Left lung (tissue), 14 donors: ENCODE measurements at places on chromosomes 1 and 21. TPM values are rescaled to one million over a fixed set of nuclear protein-coding genes. Genes with fewer than 3 reads are reported as not detected.
A peak's percentile ranks its signal among the peaks of the same experiment; 100 is the strongest.

GRCh38 chr1:234609691-234610042 lies 311 bp downstream of the IRF2BP2 start:
- peaks cover 17% of the 10 kb centered on the region for H3K36me3 ChIP-seq
- no peaks in the 10 kb centered on the region for H3K27me3 ChIP-seq
- H3K4me3 ChIP-seq, result no peak overlapping the region
- DNase-seq, result peak; percentile 85
- H3K27ac ChIP-seq, result peak overlapping the region; percentile 98

DNA sequence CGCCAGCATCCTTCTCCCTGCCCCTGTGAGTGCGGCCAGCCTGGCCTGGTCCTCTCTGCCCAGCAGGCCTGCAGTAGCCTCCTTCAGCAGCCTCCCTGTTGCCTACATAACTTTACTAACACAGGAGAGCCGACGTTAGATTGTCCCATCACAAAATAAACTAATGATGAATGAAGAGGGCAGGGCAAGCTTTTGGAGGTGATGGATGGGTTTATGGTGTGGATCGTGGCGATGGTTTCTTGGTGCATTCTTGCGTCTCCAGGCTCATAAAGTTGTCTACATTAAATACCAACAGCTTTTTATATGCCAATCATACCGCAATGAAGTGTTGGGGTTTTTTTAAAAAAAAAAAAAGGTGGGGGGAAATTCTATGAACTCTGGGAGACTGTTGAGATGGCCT lies 164.5 kb downstream of the PRDM16 start:
- no peak for DNase-seq
- peaks cover 66% of the 10 kb centered on the region for H3K27me3 ChIP-seq
- H3K27ac ChIP-seq, result no peak overlapping the region
- no peaks in the 10 kb centered on the region for H3K4me1 ChIP-seq

- DNase-seq, result no peak
- no peaks in the 10 kb centered on the region for H3K27me3 ChIP-seq
These were observed 35.5 kb upstream of the PTPRF start for GRCh38 chr1:43495204-43495603.

GRCh38 chr1:86862920-86863319 lies 51.0 kb downstream of the SELENOF start:
- H3K27ac ChIP-seq, result no peak overlapping the region
- H3K36me3 ChIP-seq, result no peaks in the 10 kb centered on the region
- peaks cover 5% of the 10 kb centered on the region for H3K4me1 ChIP-seq
- H3K27me3 ChIP-seq, result no peaks in the 10 kb centered on the region
- DNase-seq, result no peak
- no peak overlapping the region for H3K4me3 ChIP-seq

GRCh38 chr1:247408100-247408499 lies 7.9 kb upstream of the NLRP3 start:
- no peaks in the 10 kb centered on the region for H3K36me3 ChIP-seq
- no peaks in the 10 kb centered on the region for H3K27me3 ChIP-seq
- no peak overlapping the region for H3K4me3 ChIP-seq
- H3K27ac ChIP-seq, result no peak overlapping the region
- no peak for DNase-seq

DNA sequence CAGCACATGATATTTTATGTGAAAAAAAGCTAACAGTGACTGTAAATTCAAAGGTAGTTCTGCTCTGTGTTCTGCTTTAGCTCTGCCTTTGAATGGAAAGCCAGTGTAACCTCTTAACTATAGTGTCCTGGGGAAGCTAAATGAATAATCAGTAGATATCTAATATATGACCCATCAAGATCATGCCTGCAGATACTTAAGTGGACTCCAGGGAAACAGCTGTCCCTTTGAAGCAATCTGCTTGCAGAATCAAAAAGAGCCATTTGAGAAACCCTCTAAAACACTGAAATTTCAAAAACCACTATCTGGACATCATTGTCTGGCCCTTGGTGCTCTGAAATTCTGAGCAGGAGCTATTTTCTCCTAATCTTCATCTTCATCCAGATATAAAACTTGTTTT lies 104.2 kb upstream of the ADGRL4 start:
- no peaks in the 10 kb centered on the region for H3K4me1 ChIP-seq
- H3K27me3 ChIP-seq, result no peaks in the 10 kb centered on the region
- no peak for DNase-seq
- H3K36me3 ChIP-seq, result no peaks in the 10 kb centered on the region
- no peak overlapping the region for H3K4me3 ChIP-seq
- H3K27ac ChIP-seq, result no peak overlapping the region

- H3K4me3 ChIP-seq, result no peak overlapping the region
- no peak for DNase-seq
- H3K27ac ChIP-seq, result no peak overlapping the region
- H3K4me1 ChIP-seq, result peaks cover 6% of the 10 kb centered on the region
These were observed 10.2 kb downstream of the COQ8A start for GRCh38 chr1:226950316-226950715.

- H3K27me3 ChIP-seq, result no peaks in the 10 kb centered on the region
- no peak overlapping the region for H3K27ac ChIP-seq
- no peaks in the 10 kb centered on the region for H3K36me3 ChIP-seq
- H3K4me1 ChIP-seq, result peaks cover 4% of the 10 kb centered on the region
- no peak for DNase-seq
These were observed 10.2 kb downstream of the ATP1A2 start for GRCh38 chr1:160125746-160126145.

GRCh38 chr1:145740269-145740668 lies 21.0 kb downstream of the CD160 start:
- DNase-seq, result peak; percentile 20
- H3K27ac ChIP-seq, result no peak overlapping the region
- no peaks in the 10 kb centered on the region for H3K36me3 ChIP-seq
- H3K4me1 ChIP-seq, result no peaks in the 10 kb centered on the region

DNA sequence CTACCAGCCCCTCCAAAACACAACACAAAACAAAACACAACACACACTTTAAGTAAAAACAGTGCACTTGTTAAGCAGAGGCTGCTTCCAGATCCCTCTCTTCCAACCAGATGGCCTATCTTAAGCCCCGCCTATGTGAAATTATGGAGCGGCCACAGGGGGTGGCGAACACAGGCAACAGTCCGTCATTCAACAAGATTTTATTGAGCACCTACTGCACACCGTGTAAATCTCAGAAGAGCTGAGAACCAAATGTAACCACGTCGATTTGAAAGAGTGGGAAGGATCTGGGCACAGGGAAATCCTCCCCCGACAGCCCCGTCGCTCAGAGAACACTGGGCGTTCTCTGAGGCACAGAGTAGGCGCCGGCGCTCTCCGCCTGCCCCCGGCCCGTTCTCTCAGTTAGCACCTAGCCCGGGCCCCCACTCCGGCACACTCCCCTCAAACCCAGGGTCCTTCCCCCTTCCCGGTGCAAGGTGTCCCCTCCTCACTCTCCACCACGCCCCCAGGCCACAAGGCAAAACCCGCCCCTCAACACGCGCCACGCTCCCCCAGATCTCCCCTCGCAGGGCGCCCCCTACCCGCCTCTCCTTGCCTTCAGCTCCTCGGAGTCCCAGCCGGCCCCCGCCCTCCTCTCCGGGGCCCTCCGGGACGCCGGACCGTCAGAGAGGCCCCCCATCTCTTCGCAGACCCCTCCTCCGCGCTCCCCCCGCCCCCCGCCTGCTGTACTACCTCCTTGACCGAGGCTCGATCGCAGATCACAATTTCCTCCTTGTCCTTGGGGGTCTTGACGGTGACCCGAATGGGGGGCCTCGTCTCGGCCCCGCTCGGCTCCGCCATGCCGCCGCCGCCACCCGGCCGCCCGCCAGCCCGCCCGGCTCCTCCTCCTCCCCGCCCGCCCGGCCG lies 483 bp downstream of the UBQLN4 start:
- H3K27me3 ChIP-seq, result no peaks in the 10 kb centered on the region
- H3K4me3 ChIP-seq, result peak overlapping the region; percentile 63
- peaks cover 33% of the 10 kb centered on the region for H3K36me3 ChIP-seq
- H3K27ac ChIP-seq, result peak overlapping the region; percentile 92
- peak; percentile 74 for DNase-seq
- H3K4me1 ChIP-seq, result peaks cover 7% of the 10 kb centered on the region

DNA sequence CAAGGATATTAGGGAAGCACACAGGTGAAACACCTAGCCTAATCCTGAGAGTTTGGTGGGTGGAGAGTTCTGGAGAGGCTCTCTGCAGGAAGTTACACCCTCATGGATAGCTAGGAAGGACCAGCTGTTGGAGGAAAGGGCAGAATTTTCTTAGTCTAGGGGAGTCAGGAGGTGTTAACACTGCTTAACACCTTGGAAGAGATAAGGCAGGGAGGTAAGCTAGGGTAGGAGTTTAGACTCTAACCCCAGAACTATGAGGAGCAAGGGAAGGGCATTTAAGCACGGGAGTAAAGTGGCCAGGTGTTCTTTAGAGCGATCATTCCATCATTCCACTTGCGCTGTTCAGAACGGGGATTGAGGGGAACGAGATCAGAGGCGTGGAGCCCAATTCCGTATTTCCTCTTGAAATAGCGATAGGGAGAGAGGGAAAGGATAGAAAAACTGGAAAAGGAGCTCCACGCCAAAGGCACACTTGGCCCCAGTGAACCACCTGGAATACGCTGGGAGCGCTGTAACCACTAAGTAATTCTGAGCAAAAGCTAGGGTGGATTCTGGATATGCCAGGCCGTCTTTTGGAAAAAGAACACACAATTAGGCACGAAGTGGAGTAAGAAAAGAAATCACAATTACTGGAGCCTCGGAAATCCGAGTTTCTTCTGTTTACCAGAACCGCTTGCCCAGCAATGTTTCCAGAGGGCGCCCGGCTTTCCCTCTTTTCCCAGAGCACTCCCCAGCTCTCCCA lies 1.5 kb upstream of the GPR137B start:
- H3K27me3 ChIP-seq, result no peaks in the 10 kb centered on the region
- DNase-seq, result no peak
- H3K4me3 ChIP-seq, result peak overlapping the region; percentile 70
- H3K27ac ChIP-seq, result no peak overlapping the region
- no peaks in the 10 kb centered on the region for H3K36me3 ChIP-seq

NR1I3 gene
- total RNA-seq, result not detected

MTARC1 gene
- total RNA-seq, result 33.5 TPM
